ENCODE measurements at places on chromosomes 12 and 14. TPM values are rescaled to one million over a fixed set of nuclear protein-coding genes. Genes with fewer than 3 reads are reported as not detected.

- H3K36me3 ChIP-seq, result no peaks in the 10 kb centered on the region
- H3K4me3 ChIP-seq, result no peak overlapping the region
These were observed 182.4 kb upstream of the TBX3 start for GRCh38 chr12:114866331-114866730.

- no peaks in the 10 kb centered on the region for H3K36me3 ChIP-seq
- no peaks in the 10 kb centered on the region for H3K4me1 ChIP-seq
- H3K27me3 ChIP-seq, result no peaks in the 10 kb centered on the region
These were observed 775.0 kb downstream of the DIO2 start for GRCh38 chr14:79436335-79436734.

ZNF140 gene
- 9.9 TPM for total RNA-seq

- no peak for DNase-seq
- H3K36me3 ChIP-seq, result no peaks in the 10 kb centered on the region
- H3K27me3 ChIP-seq, result peaks cover 24% of the 10 kb centered on the region
- H3K27ac ChIP-seq, result no peak overlapping the region
These were observed 3.3 kb downstream of the FLRT2 start for GRCh38 chr14:85533023-85533860.

GRCh38 chr14:61726778-61727658 lies 31.7 kb downstream of the HIF1A start:
- H3K4me3 ChIP-seq, result no peak overlapping the region
- no peak for DNase-seq
- H3K4me1 ChIP-seq, result no peaks in the 10 kb centered on the region
- H3K27me3 ChIP-seq, result no peaks in the 10 kb centered on the region

- no peaks in the 10 kb centered on the region for H3K27me3 ChIP-seq
- H3K4me3 ChIP-seq, result no peak overlapping the region
- no peak for DNase-seq
These were observed 5.1 kb upstream of the CNIH1 start for GRCh38 chr14:54446161-54446693.

GRCh38 chr14:76585616-76586015 lies 175.7 kb upstream of the VASH1 start:
- DNase-seq, result no peak
- no peak overlapping the region for H3K4me3 ChIP-seq

HOXC13 gene
- total RNA-seq, result not detected

DNA sequence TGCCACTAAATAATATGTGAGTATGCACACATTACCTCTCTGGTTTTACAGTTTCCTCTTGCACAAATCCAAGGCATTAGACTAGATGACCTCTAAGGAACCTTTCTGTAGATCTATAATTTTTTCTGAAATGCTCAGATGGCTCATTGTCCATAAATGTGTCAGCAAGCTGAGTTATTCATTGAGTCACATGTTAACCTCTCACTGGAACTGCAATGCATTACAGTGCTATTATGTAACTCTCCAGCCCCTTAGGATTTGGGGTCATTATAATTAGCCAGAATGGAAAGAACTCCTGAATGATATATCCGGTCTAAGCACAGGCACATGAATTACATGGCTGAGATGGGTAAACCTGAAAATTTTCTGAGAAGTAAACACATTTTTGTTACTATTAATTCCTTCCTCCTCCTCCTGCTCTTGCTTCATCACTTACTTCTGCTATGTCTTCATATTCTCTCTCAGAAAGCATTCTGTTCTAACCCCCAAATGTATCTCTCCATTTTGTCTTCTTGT lies 20.3 kb upstream of the DRAM1 start:
- H3K27me3 ChIP-seq, result no peaks in the 10 kb centered on the region
- no peak overlapping the region for H3K4me3 ChIP-seq
- no peaks in the 10 kb centered on the region for H3K36me3 ChIP-seq
- H3K4me1 ChIP-seq, result no peaks in the 10 kb centered on the region

- DNase-seq, result no peak
- peaks cover 18% of the 10 kb centered on the region for H3K36me3 ChIP-seq
- H3K27ac ChIP-seq, result peak overlapping the region; percentile 86
- H3K4me1 ChIP-seq, result peaks cover 73% of the 10 kb centered on the region
These were observed 68.7 kb downstream of the CCDC88C start for GRCh38 chr14:91348845-91349465.

GRCh38 chr12:130031041-130031440 lies 127.2 kb upstream of the TMEM132D start:
- H3K27me3 ChIP-seq, result no peaks in the 10 kb centered on the region
- H3K36me3 ChIP-seq, result no peaks in the 10 kb centered on the region
- H3K4me1 ChIP-seq, result no peaks in the 10 kb centered on the region
- no peak overlapping the region for H3K4me3 ChIP-seq
- DNase-seq, result no peak

CLEC4D gene
- not detected for total RNA-seq
